ENCODE measurements at places on chromosomes 7 and 10.

DNA sequence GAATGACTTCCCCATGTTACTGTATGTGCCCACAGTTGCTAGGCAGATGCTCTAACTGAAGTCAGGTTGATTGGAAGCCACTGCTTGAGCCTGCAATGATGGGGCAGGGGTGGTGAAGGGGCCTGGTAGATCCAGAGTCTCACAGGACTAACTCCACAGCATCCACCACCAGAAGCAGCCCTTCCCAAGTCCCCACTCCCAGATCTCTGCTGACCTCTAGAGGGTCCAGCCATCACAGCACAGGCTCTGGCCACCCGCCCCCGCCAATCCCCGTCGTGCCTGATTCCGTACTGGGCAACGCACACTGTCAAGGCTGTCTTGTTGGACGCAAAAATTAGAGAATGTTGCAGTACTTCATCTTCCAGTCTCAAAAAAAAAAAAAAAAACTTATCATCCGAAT is 136.8 kb upstream of the PDE1C start:
- DNase-seq = no peak

- DNase-seq = no peak
These were observed 186.8 kb upstream of the LRGUK start for GRCh38 chr7:133940368-133940767.

DNA sequence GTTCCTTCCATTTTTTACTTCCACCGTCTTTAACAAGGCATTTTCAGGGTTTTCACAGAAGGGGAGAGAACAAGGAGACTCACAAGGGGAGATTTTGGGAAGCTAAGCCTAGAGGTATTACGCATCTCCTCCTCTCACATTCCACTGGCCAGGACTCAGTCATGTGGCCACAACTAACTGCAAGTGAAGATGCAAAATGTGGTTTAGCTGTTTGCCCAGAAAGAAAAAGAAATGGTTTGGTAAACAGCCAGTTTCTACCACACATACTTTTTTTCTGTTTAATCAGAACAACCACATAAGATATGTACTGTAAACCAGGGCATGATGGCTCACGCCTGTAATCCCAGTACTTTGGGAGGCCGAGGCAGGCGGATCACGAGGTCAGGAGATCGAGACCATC is 21.4 kb upstream of the HELLS start:
- no peak for DNase-seq

DNA sequence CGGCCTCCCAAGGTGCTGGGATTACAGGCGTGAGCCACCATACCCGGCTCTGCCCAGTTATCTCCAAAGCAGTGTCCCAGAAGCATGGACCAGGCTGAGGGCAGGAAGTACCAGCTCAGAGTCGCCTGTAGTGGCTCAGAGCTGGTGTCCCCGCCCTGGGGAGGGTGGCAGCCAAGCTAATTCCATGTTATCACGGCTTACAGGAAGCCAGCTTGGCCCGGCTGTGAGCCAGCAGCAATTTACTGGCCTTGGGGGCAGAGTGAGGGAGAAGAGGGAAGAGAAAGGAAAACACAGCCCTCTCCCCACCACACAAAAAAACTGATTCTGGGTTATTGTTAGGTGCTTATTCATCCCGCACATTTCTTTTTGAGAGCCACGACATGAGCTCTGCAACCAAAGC is 88.1 kb downstream of the HIP1 start:
- DNase-seq = no peak

DNA sequence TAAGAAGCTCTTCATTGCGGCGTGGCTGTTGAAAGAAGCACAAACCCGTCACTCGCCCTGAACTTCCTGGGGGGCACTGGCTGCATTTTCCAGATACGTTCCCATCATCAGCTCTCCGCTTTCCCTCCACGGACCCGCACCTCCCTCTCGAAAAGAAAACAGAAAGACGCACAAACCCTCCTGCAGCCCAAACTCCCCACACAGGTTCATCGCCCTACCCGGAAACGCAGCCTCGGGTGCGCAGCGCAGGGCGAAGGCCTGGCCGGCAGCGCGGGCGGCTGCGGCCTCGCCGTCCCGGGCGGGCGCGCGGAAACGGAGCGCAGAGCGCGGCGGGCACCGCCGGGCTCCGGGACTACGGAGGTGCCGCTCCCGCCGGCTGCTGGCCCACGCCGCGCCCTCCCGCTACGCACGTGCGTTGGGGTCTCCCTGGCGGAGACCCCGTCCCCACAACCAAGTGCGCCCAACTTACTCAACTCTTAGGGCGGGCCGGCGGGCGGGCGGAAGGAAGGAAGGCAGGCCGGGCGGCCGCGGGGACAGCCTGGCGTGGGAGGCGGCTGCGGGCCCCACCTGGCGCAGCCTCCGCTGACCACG is 822 bp downstream of the ZNF800 start:
- DNase-seq = peak; percentile 62

DNA sequence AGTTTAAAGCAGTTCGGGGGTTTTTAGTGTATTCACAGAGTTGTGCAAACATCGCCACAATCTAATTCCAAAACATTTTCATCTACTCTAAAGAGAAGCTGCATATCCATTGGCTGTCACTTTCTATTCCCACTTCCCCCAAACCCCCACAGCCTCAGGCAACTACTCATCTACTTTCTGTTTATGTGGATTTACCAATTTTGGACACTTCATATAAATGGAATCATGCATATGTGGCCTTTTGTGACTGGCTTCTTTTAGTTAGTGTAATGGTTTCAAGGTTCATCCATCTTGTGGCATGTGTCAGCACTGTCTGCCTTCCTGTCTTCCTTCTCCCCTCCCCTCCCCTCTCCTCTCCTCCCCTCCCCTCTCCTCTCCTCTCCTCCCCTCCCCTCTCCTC is 78.5 kb upstream of the FZD1 start:
- no peak for DNase-seq

- no peak for DNase-seq
These were observed 12.0 kb upstream of the PARD3 start for GRCh38 chr10:34826857-34827766.

- no peak for DNase-seq
These were observed 31.2 kb downstream of the OSBPL3 start for GRCh38 chr7:24948739-24949138.

DNA sequence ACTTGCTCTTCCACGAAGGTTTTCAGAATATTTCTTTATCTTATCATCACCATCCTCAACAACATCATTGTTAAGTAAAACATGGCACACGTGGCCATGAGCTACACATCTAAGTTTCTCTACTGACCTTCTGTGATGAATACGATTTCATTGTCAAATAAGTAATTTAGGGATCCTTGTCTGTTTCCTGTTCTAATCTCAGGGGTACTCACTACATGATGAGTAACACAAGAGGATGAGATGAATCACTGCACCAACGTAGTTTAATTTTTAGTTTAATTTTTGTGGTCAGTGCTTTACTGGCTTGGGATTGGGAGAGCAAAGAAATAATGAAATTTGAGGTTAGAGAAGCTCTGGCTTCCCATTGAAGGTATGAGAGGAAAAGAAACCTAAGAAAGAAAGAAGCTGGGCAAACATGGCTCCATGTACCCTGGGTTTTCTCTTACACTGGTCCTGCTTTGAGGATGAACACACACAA is 461.9 kb upstream of the KLF6 start:
- peak; percentile 6 for DNase-seq

GRCh38 chr7:158663428-158663741 is 41.2 kb downstream of the NCAPG2 start:
- no peak for DNase-seq

DNA sequence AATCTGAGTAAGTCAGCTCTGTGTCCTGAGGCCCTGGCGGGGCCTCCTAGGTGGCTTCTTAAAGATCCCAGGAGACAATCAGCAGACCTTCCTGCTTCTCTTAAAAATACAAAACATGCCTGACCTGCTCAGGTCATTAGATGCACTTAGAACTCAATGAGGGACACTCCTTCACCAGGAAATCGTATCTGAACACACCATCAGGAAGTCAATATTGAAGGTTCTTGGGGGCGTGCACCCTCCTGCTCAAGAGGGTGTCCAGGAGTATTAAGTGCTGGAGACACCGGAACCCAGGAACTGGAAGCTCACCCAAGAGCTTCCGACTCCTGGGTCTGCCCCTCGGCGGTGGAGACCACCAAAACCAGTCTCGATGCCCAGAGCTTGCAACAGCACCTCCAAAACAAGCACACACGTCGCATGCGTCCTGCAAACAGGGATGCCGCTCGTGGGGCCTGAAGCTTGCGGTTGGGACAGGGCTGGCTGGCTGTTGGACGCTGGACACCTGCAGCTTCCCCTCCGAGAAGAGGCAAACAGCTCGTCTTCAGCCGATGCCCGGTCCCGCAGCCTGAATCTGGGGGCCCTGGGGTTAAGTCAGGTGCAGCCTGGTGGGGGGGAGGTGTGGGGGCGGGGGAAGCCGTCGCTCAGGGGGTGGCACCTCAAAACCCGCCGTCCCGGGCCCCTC is 803 bp downstream of the RAPGEF5 start:
- DNase-seq = no peak

DNA sequence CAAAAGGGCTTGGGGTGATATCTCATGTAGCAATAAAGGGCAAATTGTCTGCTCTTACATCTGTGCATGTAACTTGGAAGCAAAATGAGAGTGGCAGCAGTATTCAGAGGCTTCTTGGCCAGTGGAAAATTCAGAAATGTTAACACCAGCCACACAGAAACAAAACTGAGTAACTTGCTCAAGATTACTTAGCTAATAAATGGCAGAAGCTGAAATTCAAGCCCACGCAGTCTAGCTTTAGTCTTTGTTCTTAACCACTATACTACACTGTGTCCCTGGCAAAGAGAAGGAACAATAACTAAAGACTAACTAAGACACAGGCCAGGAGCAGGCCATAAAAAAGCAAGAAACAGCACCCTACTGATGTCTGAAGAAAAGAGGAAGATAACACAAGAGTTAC is 185.9 kb upstream of the ASAH2 start:
- no peak for DNase-seq

DNA sequence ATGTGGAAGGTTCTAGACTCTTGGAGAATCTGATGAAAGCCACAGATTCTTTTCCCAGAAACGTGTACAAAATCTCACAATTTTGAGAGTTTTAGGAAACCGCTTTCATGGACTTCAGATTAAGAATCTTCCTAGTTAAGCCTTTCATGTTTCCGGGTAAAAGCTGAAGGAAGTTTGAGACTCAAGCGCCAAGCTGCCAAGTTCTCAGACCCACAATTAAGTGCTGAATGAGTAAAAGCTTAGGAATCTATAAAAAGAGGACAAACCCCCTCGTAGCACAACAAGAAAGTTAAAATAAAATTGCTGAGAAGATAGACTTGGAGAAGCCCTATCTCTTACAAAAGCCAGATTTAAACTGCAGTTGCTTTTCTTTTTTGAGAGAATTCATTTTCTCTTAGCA is 99.6 kb downstream of the ST8SIA6 start:
- DNase-seq = no peak

GRCh38 chr7:94160719-94161435 is 156.7 kb upstream of the BET1 start:
- DNase-seq = no peak

All from activated naive CD4-positive, alpha-beta T cell treated with anti-CD3 and anti-CD28 coated beads, Interleukin-2, amount 50 U/mL, for 72 hours (primary cell).